GM12865 (cell line): ENCODE measurements at places on chromosomes 11 and 22.

- peak; percentile 24 for DNase-seq
Observed at GRCh38 chr22:49724893-49725489, 102.7 kb downstream of the BRD1 start.

DNA sequence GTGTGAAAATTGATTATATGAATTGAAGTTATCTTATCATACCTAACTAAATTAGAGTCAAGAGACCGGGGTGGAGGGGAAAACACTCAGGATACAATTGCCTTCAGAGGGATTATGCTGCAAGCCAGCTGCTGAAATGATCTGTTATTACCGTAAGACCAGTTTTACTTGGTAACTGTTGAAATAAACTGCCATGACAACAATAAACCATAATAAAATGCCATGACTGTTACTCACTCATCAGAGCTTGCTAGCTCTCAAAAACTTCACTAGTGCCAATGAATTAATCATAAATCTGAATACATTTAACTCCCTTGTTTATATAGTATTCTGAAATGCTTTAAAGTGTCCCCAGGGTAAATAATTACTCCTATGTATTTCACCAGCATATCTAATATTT lies 68.2 kb downstream of the CASP12 start:
- no peak for DNase-seq

- DNase-seq: peak; percentile 91
Observed at GRCh38 chr22:28955817-28956216, 72.4 kb downstream of the ZNRF3 start.

DNA sequence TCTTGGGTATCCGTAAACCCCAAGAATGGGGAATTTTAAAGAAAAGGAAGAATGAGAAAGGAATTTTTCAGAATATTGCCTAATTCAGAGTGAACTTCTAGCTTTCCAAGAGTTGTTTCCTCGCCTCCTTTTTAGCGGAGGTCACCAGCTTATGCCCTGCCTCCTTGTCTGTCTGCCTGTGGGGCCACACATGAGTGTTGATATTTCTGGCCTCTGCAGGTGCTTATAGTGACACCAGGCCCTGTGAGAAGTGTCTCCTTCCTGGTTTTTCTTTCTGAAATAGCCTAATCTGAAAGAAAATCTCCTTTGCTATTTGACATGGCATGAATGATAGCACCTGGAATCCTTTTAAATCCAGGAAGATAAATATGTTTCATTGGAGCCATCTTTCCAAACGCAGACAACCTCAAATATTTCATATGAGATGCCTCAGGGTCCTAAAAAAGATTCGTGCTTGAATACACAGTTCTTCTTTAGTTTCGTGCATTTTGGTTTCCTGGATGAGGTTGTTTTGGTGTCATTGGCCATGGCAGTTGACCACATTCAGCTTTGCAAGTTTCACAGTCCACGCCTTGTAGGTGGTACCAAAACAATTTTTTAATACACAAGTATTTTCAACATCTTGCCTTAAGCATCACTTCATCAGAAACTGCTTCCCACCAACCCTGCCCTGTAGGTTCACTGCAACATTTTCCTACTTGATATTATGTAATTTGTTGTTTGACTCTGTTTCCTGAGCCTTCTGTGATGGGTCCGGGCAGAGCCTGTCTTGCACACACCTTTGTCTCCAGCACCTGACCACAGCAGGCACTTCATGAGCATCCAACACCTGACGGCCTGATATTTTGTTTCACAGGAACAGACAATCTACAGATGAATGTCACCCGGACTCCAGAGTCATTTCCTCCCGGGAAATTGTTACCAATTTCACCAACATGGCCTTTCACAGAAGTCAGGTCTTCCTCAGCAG lies 159.4 kb downstream of the C11orf91 start:
- peak; percentile 73 for DNase-seq

GRCh38 chr22:42644422-42645340 lies 4.3 kb upstream of the ATP5MGL start:
- DNase-seq: no peak
